ENCODE measurements at places on chromosomes 2 and 18.

DNA sequence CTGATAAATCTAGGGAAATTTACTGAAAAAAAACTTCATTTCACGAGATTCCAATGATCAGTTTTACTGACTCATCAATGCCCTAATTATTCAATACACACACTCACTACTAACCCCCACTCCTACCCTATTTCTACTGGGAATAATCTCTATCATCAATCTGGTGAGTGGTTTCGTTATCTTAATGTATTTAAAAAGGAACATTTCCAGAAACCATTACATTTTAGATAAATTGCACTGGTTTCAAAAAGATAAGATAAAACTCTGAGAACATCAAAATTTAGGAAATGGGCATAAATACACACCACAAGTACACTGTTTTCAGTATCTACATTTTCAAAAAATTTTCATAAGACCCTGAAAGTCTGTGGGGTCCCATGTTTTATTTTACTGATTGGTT, 471.4 kb upstream of the PKDCC start:
- H3K4me3 ChIP-seq, result no peak overlapping the region
- H3K4me1 ChIP-seq, result no peaks in the 10 kb centered on the region
- no peak for DNase-seq

DNA sequence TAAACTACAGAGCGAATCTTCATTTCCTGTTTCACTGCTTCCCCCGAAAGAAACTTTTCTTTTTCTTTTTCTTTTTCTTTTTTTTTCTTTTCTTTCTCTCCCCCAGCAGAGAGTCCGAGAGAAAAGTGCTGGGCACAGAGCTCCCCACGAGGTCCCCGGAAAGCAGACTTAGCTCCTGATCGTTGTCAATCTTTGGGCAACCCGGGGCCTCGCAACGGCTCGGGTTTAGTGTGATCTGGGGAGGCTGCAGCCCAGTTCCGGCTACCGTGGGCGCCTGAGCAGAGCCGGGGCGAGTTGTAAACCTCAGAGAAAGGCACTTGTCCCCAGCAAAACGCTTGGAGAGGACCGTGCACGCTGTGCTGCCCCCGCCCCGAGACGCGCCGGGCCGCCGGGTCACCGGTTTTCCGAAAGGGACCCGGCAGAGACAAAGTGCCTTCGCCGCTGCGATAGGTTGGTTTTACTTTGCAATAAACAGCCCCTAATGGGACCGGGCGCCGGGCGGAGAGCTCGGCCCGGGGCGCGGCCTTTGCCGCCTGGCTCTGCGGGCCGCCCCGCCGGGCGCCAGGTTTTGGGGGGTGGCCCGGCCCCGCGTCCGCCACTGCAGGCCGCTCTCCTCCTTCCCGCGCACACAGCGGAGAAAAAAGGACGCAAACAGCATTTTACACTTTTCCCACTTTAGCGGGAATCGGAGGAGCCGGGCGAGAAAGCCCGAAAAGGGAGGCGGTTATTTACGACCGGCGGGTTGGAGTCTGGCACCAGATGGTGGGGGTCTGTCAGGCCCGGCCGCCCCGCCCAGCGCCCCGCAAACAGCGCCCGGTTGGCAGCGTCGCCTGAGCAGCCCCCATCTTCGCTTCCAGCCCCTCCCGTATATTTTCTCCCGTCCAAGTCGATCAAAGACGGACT, 136.0 kb downstream of the INSIG2 start:
- H3K4me3 ChIP-seq, result peak overlapping the region; percentile 4
- H3K4me1 ChIP-seq, result peaks cover 19% of the 10 kb centered on the region
- H3K27me3 ChIP-seq, result peaks cover 55% of the 10 kb centered on the region
- H3K27ac ChIP-seq, result peak overlapping the region; percentile 22
- no peak for DNase-seq

GRCh38 chr18:77063260-77063659, 69.3 kb downstream of the MBP start:
- no peaks in the 10 kb centered on the region for H3K27me3 ChIP-seq
- peaks cover 19% of the 10 kb centered on the region for H3K4me1 ChIP-seq
- H3K36me3 ChIP-seq, result no peaks in the 10 kb centered on the region

DNA sequence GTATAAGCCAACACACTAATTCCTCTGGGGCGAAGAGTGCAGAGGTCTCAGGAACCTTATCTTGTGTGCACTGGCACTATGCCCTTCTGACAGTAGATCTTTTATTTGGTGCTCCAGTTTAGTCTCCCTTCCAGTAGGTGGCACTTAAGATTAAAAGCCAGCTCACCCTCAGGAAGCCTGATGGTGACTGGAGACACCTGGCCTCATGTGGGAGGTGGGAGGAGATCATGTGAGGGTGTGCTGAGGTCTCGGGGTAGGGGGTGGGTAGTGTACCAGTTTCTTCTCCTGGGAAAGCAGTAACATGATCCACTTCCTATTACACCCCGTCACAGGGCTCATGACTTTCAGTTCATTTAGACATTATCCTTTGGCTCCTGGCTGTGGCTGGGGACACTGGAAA, 654.9 kb downstream of the ADCYAP1 start:
- H3K27ac ChIP-seq, result no peak overlapping the region
- H3K4me3 ChIP-seq, result no peak overlapping the region
- no peaks in the 10 kb centered on the region for H3K36me3 ChIP-seq
- DNase-seq, result no peak

GRCh38 chr2:86226636-86227520, 27.6 kb downstream of the MRPL35 start:
- H3K27me3 ChIP-seq, result no peaks in the 10 kb centered on the region
- DNase-seq, result no peak
- H3K27ac ChIP-seq, result no peak overlapping the region

- peak; percentile 79 for DNase-seq
- no peak overlapping the region for H3K4me3 ChIP-seq
- no peaks in the 10 kb centered on the region for H3K36me3 ChIP-seq
- peak overlapping the region; percentile 11 for H3K27ac ChIP-seq
- no peaks in the 10 kb centered on the region for H3K27me3 ChIP-seq
These were observed 17.0 kb upstream of the HPCAL1 start for GRCh38 chr2:10285556-10286198.

DNA sequence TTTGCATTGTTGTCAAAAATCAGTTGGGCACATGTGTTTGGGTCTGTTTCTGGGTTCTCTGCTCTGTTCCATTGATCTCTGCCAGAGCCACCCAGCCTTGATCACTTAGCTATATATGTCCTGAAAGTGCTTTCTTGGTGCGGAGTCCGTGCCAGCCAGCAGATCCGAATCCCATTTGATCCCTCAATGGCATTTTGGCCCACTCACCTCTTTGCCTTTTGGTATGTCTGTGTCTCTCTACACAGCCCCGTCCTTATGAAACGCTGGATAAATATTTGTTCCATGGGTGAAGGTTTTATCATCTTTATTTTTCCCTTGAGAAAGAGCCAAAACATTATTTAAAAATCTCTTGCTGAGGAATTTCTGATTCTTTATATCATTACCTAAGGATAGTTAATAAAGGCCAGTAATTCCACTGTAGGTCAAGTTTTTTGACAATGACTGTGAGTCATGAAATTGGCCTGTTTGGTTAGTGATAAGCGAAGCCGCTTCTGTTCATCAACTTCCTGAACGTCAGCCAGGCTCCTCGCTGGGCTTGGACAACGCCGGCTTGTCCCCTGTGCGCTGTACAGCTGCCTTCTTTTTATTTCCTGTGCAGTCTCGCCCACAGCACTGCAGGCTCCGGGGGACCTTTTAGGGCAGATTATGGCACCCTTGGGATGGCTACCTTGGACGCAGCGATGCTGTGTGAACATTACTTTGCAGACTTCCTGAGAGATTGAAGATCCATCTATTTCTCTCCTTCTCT, 24.9 kb downstream of the MTCL1 start:
- no peak overlapping the region for H3K27ac ChIP-seq
- peaks cover 10% of the 10 kb centered on the region for H3K4me1 ChIP-seq
- H3K27me3 ChIP-seq, result no peaks in the 10 kb centered on the region
- peaks cover 14% of the 10 kb centered on the region for H3K36me3 ChIP-seq

- no peak for DNase-seq
- H3K27ac ChIP-seq, result no peak overlapping the region
- H3K27me3 ChIP-seq, result no peaks in the 10 kb centered on the region
- H3K4me1 ChIP-seq, result no peaks in the 10 kb centered on the region
- H3K36me3 ChIP-seq, result no peaks in the 10 kb centered on the region
- H3K4me3 ChIP-seq, result no peak overlapping the region
These were observed 500.2 kb downstream of the XIRP2 start for GRCh38 chr2:167388497-167388896.

DNA sequence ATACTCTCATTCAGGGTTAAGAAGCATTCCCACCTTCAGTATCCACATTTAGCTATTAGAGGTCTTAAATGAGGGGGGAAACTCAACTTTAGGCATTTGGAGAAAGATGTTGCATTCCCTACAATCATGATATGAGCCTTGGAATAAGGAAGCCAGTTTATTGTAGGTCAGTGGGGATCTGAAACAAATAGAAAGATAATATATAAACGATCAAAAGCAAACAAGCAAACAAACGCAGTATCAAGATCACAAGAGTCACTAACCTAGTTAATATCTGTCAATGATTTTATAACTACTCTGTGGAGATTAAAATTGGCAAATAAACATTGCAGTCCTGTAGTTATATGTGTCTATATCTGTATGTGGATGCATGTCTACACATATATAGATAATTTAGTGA, 152.4 kb upstream of the LRATD1 start:
- no peaks in the 10 kb centered on the region for H3K27me3 ChIP-seq
- no peak for DNase-seq
- H3K36me3 ChIP-seq, result no peaks in the 10 kb centered on the region
- no peak overlapping the region for H3K27ac ChIP-seq
- no peaks in the 10 kb centered on the region for H3K4me1 ChIP-seq
- H3K4me3 ChIP-seq, result no peak overlapping the region

DNA sequence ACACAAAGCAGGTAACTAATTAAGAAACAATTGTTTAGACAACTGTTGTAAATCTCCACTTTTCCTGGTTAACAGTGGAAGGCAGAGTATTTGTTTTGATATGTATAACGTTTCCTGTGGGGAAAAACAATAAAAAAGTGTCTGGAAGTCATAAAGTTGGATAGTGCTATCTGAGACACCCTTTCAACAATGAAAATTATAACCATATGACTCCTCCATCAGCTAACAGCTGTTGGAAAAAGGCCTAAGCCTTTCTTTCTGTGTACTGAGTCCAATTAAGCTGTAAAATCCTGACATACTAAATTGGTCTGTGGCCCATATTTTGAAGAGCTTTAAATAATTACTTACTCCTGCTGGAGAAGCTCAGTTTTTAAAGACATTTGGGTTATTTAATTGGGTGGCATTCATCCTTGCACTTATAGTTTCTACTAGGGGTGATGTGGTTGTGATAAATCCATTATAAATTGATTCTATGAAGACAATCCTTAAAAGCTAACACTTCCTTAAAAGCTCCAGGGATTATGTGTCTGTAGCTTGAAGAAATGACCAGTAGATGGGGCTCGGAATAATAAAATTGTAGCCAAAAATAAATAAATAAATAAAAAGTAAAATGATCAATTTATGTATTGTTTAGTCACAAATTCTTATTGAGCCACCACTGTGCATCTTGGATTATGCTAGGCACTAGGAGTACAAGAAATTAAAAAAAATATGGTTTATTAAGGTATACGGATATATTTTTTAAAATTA, 698.1 kb upstream of the NXPH2 start:
- H3K36me3 ChIP-seq, result no peaks in the 10 kb centered on the region
- no peak overlapping the region for H3K4me3 ChIP-seq
- DNase-seq, result no peak
- H3K27me3 ChIP-seq, result no peaks in the 10 kb centered on the region
- H3K4me1 ChIP-seq, result no peaks in the 10 kb centered on the region

- no peak overlapping the region for H3K4me3 ChIP-seq
- peaks cover 3% of the 10 kb centered on the region for H3K4me1 ChIP-seq
- H3K36me3 ChIP-seq, result no peaks in the 10 kb centered on the region
- no peak for DNase-seq
- H3K27me3 ChIP-seq, result no peaks in the 10 kb centered on the region
These were observed 280.6 kb downstream of the ZEB2 start for GRCh38 chr2:144239306-144239705.

DNA sequence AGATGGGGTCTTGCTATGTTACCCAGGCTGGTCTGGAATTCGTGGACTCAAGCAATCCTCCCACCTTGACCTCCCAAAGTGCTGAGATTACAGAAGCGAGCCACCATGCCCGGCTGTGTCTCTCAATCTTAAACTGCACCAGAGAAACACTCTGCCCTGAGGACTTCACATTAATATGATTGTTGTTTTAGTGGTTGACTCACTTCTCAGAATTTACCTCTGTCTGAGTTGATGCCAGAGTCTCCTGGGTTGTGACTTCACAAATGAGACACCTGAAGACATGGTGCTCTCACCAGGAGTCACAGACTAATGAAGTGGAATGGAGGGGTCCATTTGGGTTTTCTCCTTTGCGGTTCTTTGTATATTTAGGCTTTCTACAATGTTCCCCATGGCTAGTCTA, 61.0 kb upstream of the TGIF1 start:
- no peak overlapping the region for H3K27ac ChIP-seq
- H3K4me1 ChIP-seq, result no peaks in the 10 kb centered on the region
- H3K36me3 ChIP-seq, result no peaks in the 10 kb centered on the region
- H3K27me3 ChIP-seq, result no peaks in the 10 kb centered on the region
- no peak for DNase-seq

- no peaks in the 10 kb centered on the region for H3K36me3 ChIP-seq
- no peak for DNase-seq
- no peaks in the 10 kb centered on the region for H3K4me1 ChIP-seq
- no peaks in the 10 kb centered on the region for H3K27me3 ChIP-seq
These were observed 12.7 kb downstream of the FAM110C start for GRCh38 chr2:33620-34019.

GRCh38 chr18:27004056-27004829, 138.7 kb upstream of the AQP4 start:
- H3K27ac ChIP-seq, result no peak overlapping the region
- peak; percentile 90 for DNase-seq
- H3K4me3 ChIP-seq, result no peak overlapping the region
- no peaks in the 10 kb centered on the region for H3K27me3 ChIP-seq
- no peaks in the 10 kb centered on the region for H3K4me1 ChIP-seq
- H3K36me3 ChIP-seq, result no peaks in the 10 kb centered on the region

DNA sequence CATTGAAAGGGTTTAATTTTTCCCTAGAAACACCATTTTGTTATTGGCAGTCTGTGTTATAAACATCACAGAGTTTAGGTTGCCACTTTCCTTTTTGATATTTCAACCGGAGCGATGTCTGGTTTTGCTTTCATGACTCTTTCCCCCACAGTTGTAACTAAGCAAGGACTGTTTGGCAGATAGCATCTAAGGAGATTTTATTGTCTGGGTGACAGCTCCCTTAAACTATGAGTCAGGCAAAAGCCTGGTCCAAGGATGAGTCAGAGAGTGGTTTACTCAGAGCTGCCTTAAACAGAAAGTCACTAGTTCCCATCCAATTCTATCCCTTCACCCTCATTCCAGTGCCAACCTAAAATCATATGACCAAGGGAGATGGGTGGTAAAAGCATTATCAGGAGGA, 341.6 kb upstream of the VWC2L start:
- DNase-seq, result peak; percentile 55
- no peak overlapping the region for H3K27ac ChIP-seq
- no peaks in the 10 kb centered on the region for H3K4me1 ChIP-seq

- peaks cover 60% of the 10 kb centered on the region for H3K36me3 ChIP-seq
- no peak overlapping the region for H3K27ac ChIP-seq
- H3K4me3 ChIP-seq, result no peak overlapping the region
- peaks cover 40% of the 10 kb centered on the region for H3K4me1 ChIP-seq
- DNase-seq, result no peak
These were observed 107.9 kb downstream of the RNF144A start for GRCh38 chr2:7025082-7025481.

Measured in spinal cord (tissue), 10 donors.